ENCODE measurements at places on chromosomes 4 and X. TPM values are rescaled to one million over a fixed set of nuclear protein-coding genes. Genes with fewer than 3 reads are reported as not detected.

- DNase-seq: no peak
These were observed 103.3 kb upstream of the TSPAN7 start for GRCh38 chrX:38458071-38458470.

GRCh38 chrX:39599339-39599738 is 498.4 kb downstream of the BCOR start:
- no peak for DNase-seq

DGAT2L6 gene
- total RNA-seq: not detected

DNA sequence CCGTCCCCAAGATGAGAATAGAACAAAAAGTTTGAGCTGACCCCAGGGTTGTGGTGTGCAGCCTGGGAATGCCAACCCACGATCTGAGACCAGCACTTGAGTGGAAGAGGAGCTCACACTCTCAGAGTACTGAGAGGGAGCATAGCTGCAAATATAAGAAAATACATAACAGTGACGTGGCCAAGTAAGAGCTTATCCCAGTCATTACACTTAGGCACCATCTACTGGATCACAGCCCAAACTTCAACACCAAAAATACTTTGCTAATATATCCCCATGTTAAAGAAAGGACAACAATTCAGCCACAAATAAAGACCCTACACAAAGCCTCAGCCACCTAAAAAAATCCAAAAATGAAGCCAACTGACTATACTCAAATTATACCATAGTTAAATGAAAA is 33.3 kb upstream of the CXCL6 start:
- no peak for DNase-seq

DNA sequence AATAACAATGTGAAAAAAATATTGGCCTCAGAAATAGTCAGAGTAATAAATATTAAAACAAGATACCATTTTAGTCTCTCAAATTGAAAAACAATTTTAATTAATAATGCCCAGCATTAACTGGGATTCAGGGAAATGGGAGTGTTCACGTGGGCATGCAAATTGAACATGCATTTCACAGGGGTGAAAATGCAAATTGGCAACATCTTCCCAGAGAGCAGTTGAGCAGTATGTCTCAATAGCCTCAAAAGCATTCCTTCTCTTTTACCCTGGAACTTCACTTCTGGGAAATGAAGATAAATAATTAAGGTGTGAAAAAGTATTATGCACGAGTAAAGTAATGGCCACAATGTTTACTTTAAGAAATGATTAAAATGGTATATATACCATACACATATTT is 21.3 kb downstream of the NOX1 start:
- no peak for DNase-seq

Data from glomerular endothelial cell (primary cell).